ENCODE measurements at places on chromosomes 5 and 9. TPM values are rescaled to one million over a fixed set of nuclear protein-coding genes. Genes with fewer than 3 reads are reported as not detected.

The ZFP37 gene
- total RNA-seq: 0.19 TPM

The SCGB3A2 gene
- total RNA-seq: not detected

GRCh38 chr5:17796142-17796541 lies 161.9 kb downstream of the TAF11L14 start:
- no peak for DNase-seq

The TMEFF1 gene
- not detected for total RNA-seq

DNA sequence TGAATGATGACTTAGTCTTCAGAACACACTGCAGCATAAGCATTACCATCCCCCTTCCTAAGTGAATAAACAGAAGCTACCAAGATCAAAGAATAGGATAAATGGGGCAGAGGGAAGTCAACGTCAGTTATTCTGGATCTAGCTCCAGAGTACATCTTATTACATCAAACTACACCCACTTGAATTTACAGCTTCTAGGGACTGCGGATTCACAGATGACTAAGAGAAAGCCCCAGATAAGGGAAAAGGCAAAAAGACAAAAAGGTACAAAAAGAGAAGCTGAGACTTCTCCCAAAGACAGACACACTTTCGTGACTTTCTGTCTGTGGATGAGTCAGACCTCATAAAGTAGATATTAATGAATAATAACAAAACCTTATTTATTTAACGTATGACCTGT lies 457.9 kb upstream of the BRINP1 start:
- DNase-seq: no peak

The CDH6 gene
- total RNA-seq: 1.0 TPM

The ROPN1L gene
- 1.3 TPM for total RNA-seq

Measured in liver (tissue), 10 donors.